ENCODE measurements at places on chromosomes 1 and 21.

- DNase-seq, result no peak
Measured at GRCh38 chr1:32759521-32759981, 57.0 kb upstream of the SYNC start.

GRCh38 chr1:14065486-14065885 lies 365.5 kb downstream of the PRDM2 start:
- DNase-seq, result no peak

DNA sequence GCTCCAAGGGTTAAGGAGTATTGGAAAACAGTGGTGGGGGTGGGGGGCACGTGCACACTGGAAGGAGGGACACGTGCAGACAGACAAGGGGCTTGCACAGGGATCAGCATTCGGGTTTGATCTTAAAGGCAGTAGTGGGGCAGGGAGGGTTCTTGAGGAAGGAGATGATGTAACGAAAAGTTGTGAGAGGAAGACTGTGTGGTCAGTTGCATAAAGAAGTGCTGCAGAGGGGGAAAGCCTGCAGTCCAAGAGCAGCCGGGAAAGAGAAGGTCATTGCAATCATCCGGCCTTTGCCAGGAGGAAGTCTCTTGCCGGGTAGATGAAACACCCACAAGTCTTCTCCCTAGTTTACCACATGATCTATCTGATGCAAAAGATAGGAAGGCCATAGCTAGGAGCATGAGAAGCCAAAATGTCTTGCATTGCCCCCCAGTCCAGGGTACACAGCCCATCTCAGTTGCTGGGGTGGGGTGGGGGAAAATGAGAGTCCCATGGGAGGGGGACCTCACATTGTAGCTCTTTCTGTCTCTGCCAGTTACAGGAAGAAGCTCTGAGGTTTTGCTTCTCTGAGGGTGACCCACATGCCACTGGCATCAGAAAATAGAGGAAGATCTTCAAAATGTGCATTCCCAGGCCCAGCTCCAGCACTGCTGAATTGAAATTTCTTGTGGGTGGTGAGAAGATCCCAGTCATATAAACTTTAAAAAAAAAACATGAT lies 202.5 kb upstream of the RAB4A start:
- DNase-seq, result peak; percentile 7

GRCh38 chr1:179786815-179787685 lies 44.0 kb downstream of the FAM163A start:
- no peak for DNase-seq

DNA sequence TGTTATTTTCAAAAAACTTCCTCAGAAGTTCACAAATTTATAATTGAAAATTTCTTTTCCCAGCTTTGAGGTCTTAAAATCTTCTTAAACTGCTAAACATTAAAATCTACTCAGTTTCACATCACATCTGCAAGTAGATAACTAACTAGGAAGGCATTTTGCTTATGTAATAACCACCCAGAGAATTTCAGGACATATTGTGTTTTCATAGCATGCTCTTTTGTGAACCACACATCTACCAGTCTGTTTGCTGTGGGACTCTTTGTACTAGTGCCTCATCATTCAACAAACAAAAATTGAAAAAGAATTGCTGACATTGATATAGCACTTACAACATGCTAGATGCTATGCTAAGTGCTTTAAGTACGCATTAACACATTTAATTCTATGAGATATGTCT lies 31.6 kb upstream of the C1orf146 start:
- no peak for DNase-seq

- no peak for DNase-seq
Measured at GRCh38 chr1:218852527-218852926, 321.2 kb upstream of the LYPLAL1 start.

GRCh38 chr21:19844334-19844733 lies 1153.9 kb upstream of the NCAM2 start:
- DNase-seq, result no peak

GRCh38 chr1:32893198-32894018 lies 7.1 kb downstream of the HPCA start:
- no peak for DNase-seq

All from CD4-positive, alpha-beta T cell treated with Interleukin-6 at 100 ng/mL for 8 hours (primary cell).